ENCODE measurements at places on chromosomes 1 and 21.
A peak's percentile ranks its signal among the peaks of the same experiment; 100 is the strongest.

GRCh38 chr1:177278626-177279390 is 108.0 kb downstream of the BRINP2 start:
- DNase-seq = no peak

DNA sequence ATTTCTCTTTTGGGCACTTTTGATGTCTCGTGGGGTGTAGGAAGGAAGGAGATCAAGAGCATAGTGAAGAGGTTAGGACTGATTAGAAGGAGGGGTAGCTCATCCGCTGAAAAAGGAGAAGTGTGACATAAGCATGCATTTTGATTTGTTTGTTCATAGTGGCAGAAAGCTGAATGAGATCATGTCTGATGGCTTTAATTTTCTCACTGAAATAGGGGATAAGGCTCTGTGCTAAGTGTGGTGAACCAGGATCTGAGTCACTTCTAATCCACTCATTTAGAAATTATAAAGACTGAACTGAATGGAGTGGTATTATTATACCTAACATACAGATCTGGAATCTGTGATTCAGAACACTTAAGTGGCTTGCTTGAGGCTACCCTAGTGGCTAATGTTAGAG is 344.5 kb downstream of the PDE4B start:
- no peak for DNase-seq

DNA sequence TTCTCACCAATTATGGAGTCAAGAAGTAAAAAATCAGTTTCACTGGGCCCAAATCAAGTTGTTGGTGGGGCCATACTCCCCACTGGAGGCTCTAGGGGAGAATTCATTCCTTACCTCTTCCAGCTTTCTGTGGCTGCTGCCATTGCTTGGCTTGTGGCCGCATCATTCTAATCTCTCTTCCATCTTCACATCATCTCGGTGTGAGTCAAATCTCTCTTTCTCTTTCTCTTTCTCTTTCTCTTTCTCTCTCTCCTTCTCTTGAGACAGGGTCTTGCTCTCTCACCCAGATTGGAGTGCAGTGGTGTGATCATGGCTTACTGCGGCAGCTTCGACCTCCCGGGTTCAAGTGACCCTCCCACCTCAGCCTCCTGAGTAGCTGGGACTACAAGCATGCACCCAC is 28.1 kb downstream of the FAM89A start:
- no peak for DNase-seq

- no peak for DNase-seq
Measured at GRCh38 chr1:41427122-41427913, 57.2 kb downstream of the EDN2 start.

- DNase-seq = no peak
Measured at GRCh38 chr1:227357171-227357926, 39.1 kb upstream of the CDC42BPA start.

DNA sequence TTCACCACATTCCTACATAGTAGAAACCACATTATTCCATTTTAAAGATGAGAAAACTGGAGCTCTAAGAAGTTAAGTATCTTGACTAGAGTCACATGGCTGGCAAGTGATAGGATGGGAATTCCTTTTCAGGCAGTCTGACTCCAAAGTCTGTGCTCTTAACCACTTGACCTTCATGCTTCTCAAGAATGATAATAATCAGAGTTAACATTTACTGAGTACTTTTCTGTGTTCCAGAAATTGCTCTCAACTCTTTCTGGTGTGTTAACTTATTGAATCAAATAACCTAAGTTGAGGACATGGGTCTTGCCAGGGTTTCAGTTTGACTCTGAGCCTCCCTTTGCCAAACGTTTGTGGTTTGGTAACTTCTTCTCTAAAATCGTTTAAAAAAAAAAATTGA is 169.4 kb downstream of the RASAL2 start:
- DNase-seq = no peak

GRCh38 chr21:45154511-45155508 is 80.4 kb downstream of the ADARB1 start:
- DNase-seq = no peak

DNA sequence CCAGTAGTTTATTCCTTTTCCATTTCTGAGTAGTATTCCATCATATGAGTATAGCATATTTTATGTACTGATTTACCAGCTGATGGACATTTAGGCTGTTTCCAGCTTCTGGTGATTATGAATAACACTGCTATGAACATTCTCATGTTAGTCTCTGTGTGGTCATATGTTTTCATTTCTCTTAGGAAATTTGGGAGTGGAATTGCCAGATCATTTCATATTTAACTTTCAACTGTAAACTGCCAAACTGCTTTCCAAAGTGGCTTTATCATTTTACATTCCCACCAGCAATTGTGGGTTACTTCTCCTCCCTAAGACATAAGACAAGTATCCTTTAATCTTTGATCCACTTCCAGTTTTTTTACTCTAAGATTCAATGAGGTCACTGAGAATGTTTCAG is 85.7 kb upstream of the RALGPS2 start:
- no peak for DNase-seq

DNA sequence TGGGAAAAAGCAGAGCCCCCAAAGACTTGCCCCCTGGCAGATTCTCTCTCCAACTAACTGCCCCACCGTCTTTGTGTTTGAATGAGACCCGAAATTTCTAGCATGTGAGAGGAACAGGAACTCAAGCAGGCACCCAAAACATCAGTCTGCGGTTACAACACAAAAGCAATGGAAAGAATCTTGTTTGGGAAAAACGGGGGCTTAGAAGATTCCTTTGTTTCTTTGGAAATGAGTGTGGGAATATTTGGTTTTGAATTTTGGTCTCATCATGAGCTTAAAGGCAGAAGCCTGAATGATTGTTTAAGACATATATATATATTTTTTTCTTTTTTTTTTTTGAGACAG is 188.9 kb upstream of the TMEM51 start:
- no peak for DNase-seq

DNA sequence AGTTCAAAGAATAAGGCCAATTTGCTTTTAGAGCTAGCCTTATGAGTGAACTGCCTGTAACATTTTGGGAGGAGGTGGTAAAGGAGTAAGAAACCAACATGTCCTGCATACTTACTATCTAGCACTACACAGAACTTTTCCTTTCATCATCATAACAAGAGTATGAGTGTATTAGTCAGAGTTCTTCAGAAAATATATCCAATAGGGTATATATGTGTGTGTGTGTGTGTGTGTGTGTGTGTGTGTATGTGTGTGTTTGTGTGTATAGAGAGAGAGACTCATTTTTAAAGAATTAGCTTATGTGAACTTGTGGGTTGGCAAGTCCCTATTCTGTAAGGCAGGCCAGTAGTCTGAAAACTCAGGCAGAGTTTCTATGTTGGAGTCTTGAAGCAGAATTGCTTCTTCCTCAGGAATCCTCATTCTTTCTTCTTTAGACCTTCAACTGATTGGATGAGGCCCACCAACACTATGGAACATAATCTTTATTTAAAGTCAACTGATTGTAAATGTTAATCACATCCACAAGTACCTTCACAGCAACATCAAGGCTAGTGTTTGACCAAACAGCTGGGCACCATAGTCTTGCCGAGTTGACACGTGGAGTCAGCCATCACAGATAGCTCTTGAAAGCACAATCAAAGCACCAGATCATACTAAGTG is 121.9 kb downstream of the CYYR1 start:
- no peak for DNase-seq

DNA sequence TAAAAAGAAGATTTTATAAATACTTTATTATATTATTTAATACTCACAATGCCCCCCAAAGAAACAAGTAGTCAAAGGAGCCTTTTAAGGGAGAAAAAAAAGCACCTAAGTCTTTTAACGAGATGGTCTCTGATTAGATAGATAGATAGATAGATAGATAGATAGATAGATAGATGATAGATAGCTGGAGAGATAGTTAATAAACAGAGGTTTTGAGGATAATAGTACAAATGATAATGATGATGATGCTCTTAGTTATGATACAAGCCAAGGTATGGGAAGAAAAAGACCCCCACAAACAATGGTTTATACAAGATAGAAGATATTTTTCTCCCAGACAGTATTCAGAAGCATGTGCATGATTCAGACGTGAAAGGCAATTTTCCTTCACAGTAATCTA is 14.6 kb upstream of the EDEM3 start:
- DNase-seq = no peak

DNA sequence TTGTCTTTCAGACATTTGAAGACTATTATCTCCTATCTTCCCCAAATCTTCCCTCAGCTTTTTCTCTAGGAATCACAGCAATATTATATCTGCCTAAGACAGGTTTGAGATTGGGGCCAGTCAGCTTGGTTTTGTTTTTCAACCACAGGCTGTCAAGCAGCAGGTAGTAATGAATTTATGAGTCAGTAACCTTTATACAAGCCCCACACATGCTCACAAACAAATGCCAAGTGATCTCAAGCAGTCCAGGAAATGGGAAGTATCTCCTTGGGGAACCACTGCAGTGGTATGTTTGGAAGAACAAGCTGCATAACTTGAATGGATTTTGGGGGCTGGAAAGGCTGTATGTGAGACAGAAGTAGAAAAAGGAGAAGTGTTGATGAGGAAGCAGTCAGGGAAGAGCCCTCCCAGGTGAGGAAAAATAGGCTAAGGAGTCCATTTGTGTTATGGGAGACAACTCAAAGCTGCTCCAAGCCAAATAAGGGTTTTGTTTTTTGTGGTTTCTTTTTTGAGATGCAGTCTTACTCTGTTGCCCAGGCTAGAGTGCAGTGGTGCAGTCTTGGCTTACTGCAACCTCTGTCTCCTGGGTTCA is 2.1 kb downstream of the DHDDS start:
- DNase-seq = no peak

- no peak for DNase-seq
Measured at GRCh38 chr1:93848350-93848883, 30.6 kb downstream of the DNTTIP2 start.

GRCh38 chr1:229035748-229036082 is 235.2 kb upstream of the RAB4A start:
- no peak for DNase-seq

DNA sequence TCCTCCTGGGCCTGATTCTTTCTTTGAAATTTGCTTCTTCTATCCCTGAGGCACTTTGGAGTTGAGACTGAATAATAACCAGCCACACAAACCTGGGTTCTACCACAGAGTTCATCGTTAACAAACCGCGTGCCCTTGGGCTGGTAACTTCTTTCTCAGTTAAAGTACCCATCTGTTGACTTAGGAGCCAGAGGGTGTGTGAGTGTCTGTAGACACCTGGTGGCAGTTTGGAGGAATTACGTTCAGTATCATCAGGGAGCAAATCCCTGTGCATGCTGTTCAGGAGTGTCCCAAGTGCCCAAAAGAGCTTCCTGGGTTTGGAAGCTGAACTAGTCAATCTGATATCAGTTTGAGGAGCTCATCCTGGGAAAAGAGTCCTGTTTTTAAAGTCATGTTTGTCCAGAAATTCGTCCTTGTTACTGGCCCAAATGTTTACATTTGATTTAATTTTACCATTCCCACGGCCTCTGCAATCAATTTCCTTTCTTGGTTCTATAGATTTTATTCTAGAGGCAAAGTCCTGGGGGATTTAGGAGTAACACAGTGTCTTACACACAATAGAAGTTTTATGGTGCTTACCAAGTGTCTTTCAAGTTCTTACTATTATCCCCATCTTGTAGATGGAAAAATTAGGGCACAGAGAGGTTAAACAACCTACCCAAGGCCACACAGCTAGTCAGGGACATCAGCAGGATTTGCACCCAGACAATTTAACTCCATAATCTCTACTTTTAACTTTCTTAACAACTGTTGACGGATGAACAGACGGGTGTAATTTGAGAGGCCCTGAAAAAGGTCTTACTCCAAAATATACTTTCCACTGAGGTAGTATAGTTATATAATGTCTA is 26.7 kb upstream of the RPTN start:
- DNase-seq = no peak

- no peak for DNase-seq
Measured at GRCh38 chr1:24858277-24858676, 71.8 kb downstream of the RUNX3 start.

GRCh38 chr1:8348777-8349472 is 31.0 kb downstream of the SLC45A1 start:
- DNase-seq = peak; percentile 32
